ENCODE measurements at places on chromosomes 7 and 10. TPM values are rescaled to one million over a fixed set of nuclear protein-coding genes. Genes with fewer than 3 reads are reported as not detected.

GPR146 gene
- total RNA-seq = 3.4 TPM

ANKRD61 gene
- total RNA-seq = 0.18 TPM

ZNF488 gene
- total RNA-seq = 1.4 TPM

SFRP5 gene
- 0.14 TPM for total RNA-seq

VOPP1 gene
- total RNA-seq = 133 TPM

RAB11FIP2 gene
- total RNA-seq = 13.5 TPM

AMPH gene
- 3.3 TPM for total RNA-seq

DGKB gene
- 0.24 TPM for total RNA-seq

UNCX gene
- not detected for total RNA-seq

TRIM73 gene
- total RNA-seq = 6.1 TPM

HMX3 gene
- total RNA-seq = not detected

WDFY4 gene
- 0.25 TPM for total RNA-seq

NPY4R gene
- 0.53 TPM for total RNA-seq

FAM171A1 gene
- 51.9 TPM for total RNA-seq

EIF5AL1 gene
- total RNA-seq = 1.1 TPM

GPR37 gene
- total RNA-seq = 9.8 TPM

SORCS3 gene
- total RNA-seq = 1.00 TPM

INPP5A gene
- 29.2 TPM for total RNA-seq

CCDC3 gene
- total RNA-seq = 25.8 TPM

IFIT1B gene
- total RNA-seq = not detected

PTN gene
- 11.1 TPM for total RNA-seq

FAM3C gene
- 61.0 TPM for total RNA-seq

PDK4 gene
- total RNA-seq = 0.29 TPM

ANKRD30A gene
- total RNA-seq = not detected

CPXM2 gene
- total RNA-seq = 5.5 TPM

CPA1 gene
- not detected for total RNA-seq
